ENCODE measurements at places on chromosomes 1 and 21.

GRCh38 chr1:102500758-102501157 lies 504.0 kb upstream of the OLFM3 start:
- no peak for DNase-seq

DNA sequence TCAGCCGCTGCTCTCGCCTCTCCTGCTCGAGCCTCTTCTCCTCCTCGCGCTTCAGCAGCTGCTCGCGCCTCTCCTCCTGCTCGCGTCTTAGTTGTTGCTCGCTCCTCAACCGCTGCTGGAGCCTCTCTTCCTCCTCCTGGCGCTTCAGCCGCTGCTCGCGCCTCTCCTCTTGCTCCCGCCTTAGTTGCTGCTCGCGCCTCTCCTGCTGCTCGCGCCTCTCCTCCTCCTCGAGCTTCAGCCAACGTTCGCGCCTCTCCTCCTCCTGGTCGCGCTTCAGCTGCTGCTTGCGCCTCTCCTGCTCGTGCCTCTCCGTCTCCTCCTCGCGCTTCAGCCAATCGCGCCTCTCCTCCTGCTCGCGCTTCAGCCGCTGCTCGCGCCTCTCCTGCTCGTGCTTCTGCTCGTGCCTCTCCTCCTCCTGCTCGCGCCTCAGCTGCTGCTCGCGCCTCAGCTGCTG lies 3.7 kb downstream of the TCHH start:
- DNase-seq = peak; percentile 51

- DNase-seq = no peak
These were observed 51.2 kb downstream of the TLR5 start for GRCh38 chr1:223091896-223092295.

DNA sequence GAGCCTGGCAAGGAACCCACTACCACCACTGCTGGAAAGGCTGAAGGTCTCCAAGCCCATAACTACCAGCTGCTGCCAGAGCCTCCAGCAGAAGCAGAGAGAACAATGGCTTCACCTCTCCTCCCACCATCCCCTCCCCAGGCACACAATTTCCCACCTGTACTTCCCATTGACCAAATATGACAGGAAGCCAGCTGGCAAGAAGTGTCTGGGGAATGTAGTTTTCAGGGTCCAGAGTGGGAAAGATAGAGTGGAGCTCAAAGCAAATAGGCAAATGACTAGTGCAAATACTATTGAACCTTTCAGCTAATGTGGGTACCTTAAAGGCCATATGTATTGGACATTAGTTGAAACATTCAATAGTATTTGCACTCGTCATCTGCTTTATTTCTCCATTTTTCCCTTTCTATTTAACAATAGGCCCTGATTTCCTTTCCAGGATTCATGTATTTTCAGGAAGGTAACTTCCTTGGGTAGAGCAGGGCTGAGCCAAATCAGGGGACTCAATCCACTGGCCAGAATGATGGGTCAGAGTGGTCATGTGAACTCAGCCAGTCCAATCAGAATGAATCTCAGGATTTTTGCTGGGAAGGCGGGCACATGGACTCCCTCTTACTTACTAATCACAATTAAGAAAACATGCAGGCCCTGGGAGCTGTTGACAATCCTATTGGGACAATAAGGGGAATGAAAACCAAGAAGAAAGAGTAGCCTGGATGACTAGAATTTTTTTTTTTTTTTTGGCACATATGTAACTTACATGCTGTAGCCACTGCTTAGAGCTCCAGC lies 12.1 kb upstream of the NFYC start:
- DNase-seq = no peak

Data from WTC11 (cell line).